ENCODE measurements at places on chromosomes 7 and 10.

DNA sequence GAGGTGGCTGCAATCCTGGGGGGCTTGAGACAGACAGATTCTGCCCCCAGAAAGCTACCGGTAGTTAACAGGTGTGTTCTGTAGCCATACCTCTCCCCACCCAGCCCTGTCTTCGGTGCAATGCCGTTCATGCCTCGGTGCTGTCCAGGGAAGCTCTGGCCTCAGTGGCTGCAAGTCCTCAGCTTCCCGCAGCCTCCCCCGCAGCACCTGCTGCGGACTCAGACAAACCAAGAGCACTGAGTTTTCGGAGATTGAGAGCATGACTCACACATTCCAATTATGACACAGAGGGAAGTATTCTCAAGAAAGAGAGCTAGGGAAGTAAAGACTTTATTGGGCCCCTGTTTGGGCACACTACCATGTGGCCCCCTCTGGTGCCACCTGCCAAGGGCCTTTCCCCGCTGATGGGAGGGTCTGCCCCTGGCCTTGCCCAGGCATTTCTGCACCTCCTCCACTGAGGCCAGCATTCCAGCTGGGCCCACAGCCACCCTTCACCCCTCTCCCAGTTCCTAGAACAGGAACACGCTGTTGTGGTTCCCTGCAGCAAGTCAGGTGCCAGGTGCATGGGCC lies 30.2 kb upstream of the EZH2 start:
- DNase-seq: no peak

GRCh38 chr7:139648941-139649425 lies 125.5 kb downstream of the CLEC2L start:
- peak; percentile 39 for DNase-seq

GRCh38 chr7:157889480-157889879 lies 552.7 kb downstream of the DNAJB6 start:
- no peak for DNase-seq

DNA sequence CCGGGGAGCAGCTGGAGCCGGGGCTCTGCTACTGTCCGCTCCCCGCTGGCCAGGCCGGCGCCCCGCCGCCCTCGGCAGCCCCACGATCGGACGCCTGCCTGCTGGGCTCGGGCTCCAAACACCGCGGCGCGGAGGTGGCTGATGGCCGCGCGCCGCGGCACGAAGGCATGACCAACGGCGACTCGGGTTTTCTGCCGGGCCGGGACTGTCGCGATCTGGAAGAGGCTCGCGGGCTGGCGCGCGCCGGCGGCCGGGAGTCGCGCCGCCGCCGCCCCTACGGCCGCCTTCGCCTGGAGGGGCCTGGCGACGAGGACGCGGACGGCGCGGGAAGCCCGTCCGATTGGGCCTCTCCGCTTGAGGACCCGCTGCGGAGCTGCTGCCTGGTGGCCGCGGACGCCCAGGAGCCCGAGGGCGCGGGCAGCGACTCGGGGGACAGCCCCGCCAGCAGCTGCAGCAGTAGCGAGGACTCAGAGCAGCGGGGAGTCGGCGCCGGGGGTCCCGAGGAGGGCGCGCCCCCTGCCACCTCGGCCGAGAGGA lies 570 bp downstream of the TBC1D12 start:
- DNase-seq: peak; percentile 26

DNA sequence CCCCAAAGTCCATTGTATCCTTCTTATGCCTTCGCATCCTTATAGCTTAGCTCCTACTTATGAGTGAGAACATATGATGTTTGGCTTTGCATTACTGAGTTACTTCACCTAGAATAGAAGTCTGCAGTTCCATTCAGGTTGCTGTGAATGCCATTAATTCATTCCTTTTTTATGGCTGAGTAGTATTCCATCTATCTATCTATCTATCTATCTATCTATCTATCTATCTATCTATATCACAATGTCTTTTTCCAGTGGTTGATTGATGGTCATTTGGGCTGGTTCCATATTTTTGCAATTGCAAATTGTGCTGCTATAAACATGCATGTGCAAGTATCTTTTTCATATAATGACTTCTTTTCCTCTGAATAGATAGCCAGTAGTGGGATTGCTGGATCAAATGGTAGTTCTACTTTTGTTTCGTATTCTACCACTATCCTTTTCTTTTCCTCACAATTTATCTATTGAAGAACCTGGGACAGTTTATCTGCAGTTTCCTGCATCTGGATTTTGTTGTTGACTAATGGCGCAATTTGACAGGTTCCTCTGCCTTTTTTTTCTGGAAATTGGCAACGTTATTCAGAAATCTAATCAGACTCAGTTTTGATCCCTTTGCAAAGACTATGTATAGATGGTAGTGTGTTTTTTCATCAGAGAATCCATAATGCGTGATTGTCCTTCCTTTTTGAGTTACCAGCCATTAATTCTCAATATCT lies 287.2 kb downstream of the ARL4A start:
- no peak for DNase-seq

- DNase-seq: no peak
These were observed 32.0 kb upstream of the SMARCD3 start for GRCh38 chr7:151280388-151281019.

DNA sequence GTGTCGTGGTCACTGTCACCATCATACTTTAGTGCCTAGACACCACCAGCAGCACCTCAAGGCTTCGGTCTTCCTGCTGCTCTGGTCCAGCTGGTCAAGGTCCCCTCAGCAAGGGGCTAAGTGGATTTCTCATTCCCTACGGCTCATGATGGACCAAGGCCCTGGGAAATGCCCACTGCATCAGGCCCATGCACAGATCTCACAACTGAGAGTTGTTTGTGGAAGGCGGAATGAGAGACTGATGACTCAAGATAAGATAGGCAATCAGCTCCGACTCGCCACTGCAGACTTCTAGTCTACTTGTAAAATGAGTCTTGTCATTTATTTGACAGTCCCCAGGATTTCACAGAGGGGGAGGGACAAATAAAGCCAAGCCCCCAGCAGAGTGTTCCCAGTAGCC lies 108.4 kb upstream of the TBX20 start:
- DNase-seq: no peak

DNA sequence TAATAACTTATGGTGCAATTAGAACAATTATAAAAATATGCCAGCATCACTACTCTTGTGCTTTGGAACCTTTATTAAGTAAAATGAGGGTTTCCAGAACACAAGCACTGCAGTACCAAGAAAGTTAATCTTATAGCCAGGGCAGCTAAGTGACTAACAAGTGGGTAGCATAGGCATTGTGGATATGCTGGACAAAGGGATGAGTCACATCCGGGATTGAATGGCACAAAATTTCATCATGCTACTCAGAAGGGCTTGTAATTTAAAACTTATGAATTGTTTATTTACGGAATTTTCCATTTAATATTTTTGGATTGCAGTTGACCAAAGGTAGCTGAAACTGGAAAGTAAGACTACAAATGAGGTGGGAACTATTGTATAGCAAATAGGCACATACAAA lies 250.6 kb downstream of the C7orf25 start:
- DNase-seq: no peak

DNA sequence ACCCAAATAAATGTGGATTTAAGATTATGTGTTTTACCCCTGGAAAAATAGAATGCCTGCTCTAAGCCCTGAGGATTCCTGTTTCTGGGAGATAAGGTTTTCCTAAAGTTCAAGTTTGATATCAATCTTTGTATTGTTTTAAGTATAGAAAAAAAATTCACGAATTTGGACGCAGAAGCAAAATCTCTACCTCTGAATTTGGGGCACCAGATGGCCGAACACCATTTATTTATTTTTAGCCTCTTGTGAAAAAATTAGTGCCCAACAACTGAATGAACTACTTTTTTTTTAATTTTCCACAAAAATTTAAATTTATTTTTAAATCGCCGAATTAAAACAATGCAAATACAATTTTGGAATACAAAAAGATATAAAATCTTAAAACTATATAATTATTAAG lies 128.1 kb upstream of the SP4 start:
- DNase-seq: no peak

GRCh38 chr7:37212051-37212450 lies 236.6 kb downstream of the ELMO1 start:
- no peak for DNase-seq

- no peak for DNase-seq
These were observed 60.4 kb downstream of the ADD3 start for GRCh38 chr10:110067960-110068770.

GRCh38 chr7:44987457-44987856 lies 8.6 kb upstream of the MYO1G start:
- DNase-seq: no peak

DNA sequence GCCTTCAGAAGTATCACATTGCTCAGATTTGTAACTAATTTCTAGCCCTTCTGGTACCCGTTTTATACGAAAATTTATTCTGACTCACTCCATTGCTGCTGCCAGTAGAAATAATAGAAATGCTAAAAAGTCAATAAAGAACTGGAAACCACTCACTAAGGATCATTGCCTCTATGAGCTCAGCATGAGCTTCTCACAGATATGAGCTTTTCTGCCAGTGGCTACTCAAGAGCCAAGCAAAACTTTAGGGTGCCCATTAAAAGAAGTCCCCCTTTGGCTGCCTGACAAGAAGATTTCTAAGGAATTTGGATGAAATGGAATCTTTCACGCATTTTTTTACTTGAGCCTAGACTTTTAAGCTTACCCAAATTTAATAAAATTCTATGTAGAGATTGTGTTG lies 52.5 kb downstream of the GPR37 start:
- DNase-seq: no peak

- no peak for DNase-seq
These were observed 146.0 kb downstream of the PLXNA4 start for GRCh38 chr7:132430041-132430855.

DNA sequence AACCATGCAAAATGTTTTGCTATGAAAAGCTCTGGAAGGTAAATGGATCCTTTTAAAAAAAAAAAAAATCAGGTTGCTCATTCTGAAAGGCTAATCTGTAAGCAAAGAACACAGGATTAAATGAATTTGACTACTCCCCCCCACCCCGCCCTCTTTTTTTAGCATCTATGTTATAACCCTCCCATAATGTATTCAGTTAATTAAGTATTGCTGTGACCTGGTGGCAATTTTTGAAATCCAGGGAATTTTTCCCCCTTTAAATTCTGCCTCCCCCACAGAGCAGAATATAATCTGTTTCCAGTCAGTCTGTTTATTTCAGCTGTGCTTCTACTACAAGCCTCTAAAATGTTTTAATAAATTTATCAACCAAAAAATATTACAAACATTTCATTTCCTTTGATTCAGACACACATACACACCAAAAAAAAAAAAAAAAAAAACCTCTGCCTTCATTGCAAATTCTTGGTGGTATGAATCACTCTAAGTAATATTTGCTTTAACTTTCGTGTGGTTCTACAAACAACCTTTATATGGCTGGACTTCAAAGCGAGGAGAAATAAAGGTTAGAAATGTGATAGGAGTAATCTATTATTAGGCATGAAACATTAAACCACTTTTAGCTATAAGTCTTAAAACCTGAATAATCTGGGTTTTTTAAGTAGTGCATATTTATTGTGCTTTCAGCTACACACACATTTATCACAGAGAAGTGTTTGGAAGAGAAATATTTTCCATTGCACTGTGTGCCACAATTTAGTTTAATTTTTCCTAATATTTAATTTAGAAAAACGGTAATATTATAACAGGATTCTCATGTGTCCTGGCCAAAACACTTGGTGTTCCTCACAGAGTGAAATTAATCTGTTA lies 64.4 kb upstream of the ARID5B start:
- DNase-seq: no peak

GRCh38 chr7:67593794-67594193 lies 597.2 kb downstream of the TYW1 start:
- DNase-seq: no peak

DNA sequence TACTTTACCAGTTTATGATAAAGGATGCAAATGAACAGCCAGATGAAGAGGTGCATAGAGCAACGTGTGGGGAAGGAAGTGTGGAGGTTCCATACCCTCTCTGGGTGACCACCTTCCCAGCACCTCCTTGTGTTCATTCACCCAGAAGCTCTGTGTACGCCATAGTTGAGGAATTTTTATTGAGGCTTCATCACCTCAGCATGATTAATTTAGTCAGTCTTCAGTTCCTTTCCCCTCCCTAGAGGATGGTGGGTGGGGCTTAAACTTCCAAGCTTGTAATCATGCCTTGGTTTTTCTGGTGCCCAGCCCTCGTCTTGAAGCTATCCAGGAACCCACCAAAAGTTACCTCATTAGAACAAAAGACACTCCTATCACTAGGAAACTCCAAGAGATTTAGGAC lies 162.7 kb downstream of the PLCE1 start:
- no peak for DNase-seq

GRCh38 chr7:156963472-156963871 lies 14.0 kb downstream of the NOM1 start:
- DNase-seq: no peak

GRCh38 chr7:142428094-142428493 lies 170.2 kb upstream of the PRSS58 start:
- no peak for DNase-seq

DNA sequence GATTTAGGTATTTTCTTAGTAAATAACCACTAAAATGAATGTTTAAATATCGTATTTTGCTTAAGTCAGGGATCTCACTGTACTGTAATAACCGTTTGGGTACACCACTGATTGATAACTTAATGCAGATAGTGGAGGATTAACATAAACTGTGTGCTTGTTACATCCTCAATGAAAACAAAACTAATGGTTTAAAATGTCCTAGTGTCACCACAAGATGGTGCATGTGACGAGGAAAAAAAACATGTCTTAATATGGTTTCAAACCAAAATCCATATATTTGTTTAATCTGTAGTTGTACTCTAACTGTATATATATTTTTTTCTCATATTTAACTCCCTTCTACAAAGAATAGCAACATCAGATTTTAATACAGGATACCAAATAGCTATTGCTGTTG lies 19.2 kb downstream of the ARMC10 start:
- DNase-seq: no peak

DNA sequence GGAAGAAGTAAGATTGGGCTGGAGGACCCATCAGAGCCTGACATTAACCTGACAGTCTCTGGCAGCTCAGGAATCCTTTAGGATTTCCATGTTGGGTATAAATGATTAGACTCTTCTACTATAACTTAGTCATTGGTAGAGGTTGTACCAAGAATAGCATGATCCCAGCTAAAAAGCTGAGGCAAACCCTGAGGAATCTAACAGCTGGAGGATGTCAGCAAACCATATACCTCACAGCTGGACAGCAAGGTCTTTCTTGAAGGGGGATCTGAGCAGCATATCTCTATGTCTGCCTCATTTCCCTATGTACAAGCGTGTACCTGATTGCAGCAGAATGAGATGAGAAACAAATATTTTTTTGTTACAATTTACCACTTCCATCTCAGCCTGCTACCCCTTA lies 103.2 kb downstream of the NPSR1 start:
- DNase-seq: no peak

DNA sequence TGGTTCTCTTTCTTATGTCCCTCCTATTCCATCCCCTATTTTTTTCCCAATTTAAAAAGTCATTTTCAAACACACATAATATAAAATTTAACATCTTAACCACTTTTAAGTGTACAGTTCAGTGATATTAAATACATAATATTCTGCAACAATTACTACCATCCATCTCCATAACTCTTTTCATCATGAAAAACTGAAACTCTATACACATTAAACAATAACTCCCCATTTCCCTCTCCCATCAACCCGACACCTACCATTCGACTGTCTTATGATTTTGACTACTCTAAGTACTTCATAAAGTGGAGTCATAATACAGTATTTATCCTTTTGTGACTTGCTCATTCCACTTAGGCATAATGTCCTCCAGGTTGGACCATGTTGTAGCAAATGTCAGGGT lies 2.6 kb downstream of the KIF11 start:
- no peak for DNase-seq

GRCh38 chr7:105644937-105645336 lies 63.6 kb upstream of the EFCAB10 start:
- DNase-seq: no peak

- DNase-seq: no peak
These were observed at the start of gene HMX3 for GRCh38 chr10:123135415-123136141. Gene HMX3, plus strand, starts transcription at chr10:123135970. Its CDS starts 81 bp downstream, at chr10:123136051.
